Smooth muscle cell of trachea (primary cell): ENCODE measurements at places on chromosomes 13 and 19. TPM values are rescaled to one million over a fixed set of nuclear protein-coding genes. Genes with fewer than 3 reads are reported as not detected.

COLGALT1 gene
- total RNA-seq: 93.1 and 100 TPM in 2 replicates

ZNF443 gene
- total RNA-seq: 2.0 and 2.8 TPM in 2 replicates

POU2F2 gene
- 0.17 TPM in 1 of 2 replicates, not detected in the other for total RNA-seq

CEACAM16 gene
- total RNA-seq: 0.17 TPM in 1 of 2 replicates, not detected in the other

PTPRH gene
- total RNA-seq: 4.5 and 10.9 TPM in 2 replicates

REEP6 gene
- 0.87 and 4.6 TPM in 2 replicates for total RNA-seq

ZNF541 gene
- total RNA-seq: under 0.01 TPM in 1 of 2 replicates, not detected in the other

OR4F17 gene
- total RNA-seq: 0.15 TPM in 1 of 2 replicates, not detected in the other
